ENCODE measurements at places on chromosomes 7 and 10.

DNA sequence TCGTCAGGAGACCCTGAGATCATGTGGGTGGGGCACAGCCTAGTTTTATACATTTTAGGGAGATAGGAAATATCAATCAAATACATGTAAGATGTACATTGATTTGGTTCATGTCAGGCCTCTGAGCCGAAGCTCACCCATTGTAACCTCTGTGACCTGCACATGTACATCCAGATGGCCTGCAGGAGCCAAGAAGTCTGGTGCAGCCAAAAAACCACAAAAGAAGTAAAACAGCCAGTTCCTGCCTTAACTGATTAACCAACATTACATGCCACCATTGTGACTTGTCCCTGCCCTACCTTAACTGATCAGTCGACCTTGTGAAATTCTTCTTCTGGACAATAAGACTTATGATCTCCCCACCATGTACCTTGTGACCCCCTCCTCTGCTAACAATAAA lies 16.0 kb upstream of the LRRC61 start:
- H3K27me3 ChIP-seq = peaks cover 4% of the 10 kb centered on the region
- no peaks in the 10 kb centered on the region for H3K4me1 ChIP-seq
- H3K27ac ChIP-seq = no peak overlapping the region
- H3K4me3 ChIP-seq = no peak overlapping the region
- DNase-seq = no peak

DNA sequence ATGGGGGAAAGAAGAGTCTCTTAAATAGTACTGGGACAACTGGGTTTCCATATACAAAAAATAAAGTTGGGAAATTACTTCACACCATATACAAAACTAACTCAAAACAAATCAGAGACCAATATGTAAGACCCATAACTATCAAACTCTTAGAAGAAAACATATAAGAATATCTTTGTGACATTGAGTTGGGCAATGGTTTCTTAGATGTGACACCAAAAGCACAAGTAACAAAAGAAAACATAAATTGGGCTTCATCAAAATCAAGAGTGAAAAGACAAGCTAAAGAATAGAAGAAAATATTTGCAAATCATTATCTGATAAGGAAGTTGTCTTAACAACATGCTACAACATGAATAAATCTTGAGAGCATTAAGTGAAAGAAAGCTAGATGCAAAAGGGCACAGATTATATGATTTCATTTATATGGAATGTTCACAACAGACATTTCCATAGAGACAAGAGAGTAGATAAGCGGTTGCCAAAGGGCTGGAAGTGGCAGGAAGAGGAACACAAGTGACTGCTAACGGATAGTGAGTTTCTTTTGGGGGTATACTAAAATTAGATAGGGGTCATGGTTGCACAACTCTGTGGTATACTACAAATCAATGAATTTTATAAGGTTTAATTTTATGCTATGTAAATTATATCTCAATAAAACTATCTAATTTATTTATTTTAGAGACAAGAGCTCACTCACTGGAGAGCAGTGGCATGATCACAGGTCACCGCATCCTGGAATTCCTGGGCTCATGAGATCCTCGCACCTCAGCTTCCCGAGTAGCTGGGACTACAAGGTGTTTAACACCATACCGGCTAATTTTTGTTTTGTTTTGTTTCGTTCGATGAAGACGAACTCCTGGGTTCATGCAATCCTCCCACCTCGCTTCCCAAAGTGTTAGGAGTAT lies 35.4 kb downstream of the JMJD1C start:
- H3K4me3 ChIP-seq = no peak overlapping the region
- DNase-seq = no peak
- H3K36me3 ChIP-seq = peaks cover 16% of the 10 kb centered on the region
- H3K4me1 ChIP-seq = peaks cover 60% of the 10 kb centered on the region

- no peaks in the 10 kb centered on the region for H3K36me3 ChIP-seq
- H3K27me3 ChIP-seq = peaks cover 3% of the 10 kb centered on the region
- peaks cover 16% of the 10 kb centered on the region for H3K4me1 ChIP-seq
- H3K4me3 ChIP-seq = no peak overlapping the region
Observed at GRCh38 chr10:124898471-124898870, 43.5 kb upstream of the ZRANB1 start.

DNA sequence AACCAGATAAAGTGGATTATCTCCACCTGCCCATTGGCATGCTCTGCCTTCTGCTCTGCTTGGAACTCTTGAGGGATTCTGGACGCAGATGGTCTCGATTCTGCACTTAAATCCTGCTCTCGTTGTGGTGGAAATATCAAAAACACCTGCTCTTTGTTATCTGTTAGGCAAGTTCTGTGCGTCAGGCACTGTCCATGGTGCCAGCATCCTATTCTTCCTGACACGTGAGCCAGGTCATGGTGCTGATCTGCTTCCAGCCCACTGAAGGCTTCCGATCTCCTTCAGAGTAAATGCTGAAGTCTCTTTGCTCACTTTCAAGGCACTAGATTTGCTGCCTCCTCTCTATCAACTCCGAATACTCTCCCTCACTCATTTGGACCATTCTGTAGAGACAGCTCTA lies 505.6 kb downstream of the HTR7 start:
- H3K27me3 ChIP-seq = peaks cover 11% of the 10 kb centered on the region
- H3K4me1 ChIP-seq = no peaks in the 10 kb centered on the region
- H3K27ac ChIP-seq = no peak overlapping the region
- no peak overlapping the region for H3K4me3 ChIP-seq

DNA sequence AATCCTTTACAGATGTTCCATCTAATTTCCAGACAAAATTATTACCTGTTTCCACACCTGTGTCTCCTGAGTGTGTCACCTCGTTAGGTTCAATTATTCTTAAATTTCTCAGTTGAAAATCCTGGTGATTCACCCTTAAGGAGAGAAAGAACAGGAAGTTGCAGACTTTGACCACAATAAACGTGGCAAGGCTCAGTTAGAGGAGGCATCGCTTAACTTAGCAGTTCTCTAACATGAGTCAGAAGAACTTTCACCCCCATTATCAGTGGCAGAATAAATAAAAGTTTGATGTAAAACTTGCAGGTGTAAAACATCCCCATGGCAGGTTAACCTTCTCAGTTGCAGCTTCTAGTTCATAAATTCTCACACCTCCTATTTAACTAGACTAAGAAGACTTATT lies 8.3 kb downstream of the XPNPEP1 start:
- peaks cover 25% of the 10 kb centered on the region for H3K36me3 ChIP-seq
- H3K4me1 ChIP-seq = no peaks in the 10 kb centered on the region
- H3K27ac ChIP-seq = no peak overlapping the region
- DNase-seq = no peak
- no peak overlapping the region for H3K4me3 ChIP-seq

DNA sequence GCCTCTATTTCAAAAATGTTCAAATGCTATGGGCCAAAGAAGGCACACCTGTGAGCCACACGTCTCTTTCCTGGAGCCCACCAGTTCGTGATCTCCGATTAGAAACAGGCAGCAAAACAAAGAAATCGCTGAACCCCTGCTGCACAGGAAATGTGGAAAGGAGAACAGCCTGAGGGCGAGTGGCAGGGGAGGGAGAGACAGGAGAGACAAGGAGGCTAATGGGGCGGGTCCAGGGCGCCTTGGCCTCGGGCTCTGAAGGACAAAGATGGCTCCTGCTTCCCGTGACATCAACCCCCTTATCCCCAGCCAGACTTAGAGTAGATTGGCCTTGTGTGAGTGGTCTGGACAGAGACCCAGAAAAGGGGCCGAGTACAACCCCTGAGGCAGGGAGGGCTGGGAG lies 62.4 kb upstream of the DOCK1 start:
- peak overlapping the region; percentile 92 for H3K27ac ChIP-seq
- no peaks in the 10 kb centered on the region for H3K36me3 ChIP-seq
- H3K27me3 ChIP-seq = no peaks in the 10 kb centered on the region
- DNase-seq = peak; percentile 46

- H3K4me3 ChIP-seq = no peak overlapping the region
- H3K4me1 ChIP-seq = no peaks in the 10 kb centered on the region
- H3K27ac ChIP-seq = no peak overlapping the region
- no peaks in the 10 kb centered on the region for H3K36me3 ChIP-seq
Observed at GRCh38 chr10:113665806-113666354, 2.0 kb upstream of the NRAP start.
